ENCODE measurements at places on chromosomes 12 and 14. TPM values are rescaled to one million over a fixed set of nuclear protein-coding genes. Genes with fewer than 3 reads are reported as not detected.

GRCh38 chr12:49332891-49333371 is 4.1 kb downstream of the C1QL4 start:
- peaks cover 27% of the 10 kb centered on the region for H3K4me1 ChIP-seq
- H3K27ac ChIP-seq, result peak overlapping the region; percentile 77
- H3K4me3 ChIP-seq, result no peak overlapping the region
- no peak for DNase-seq
- H3K36me3 ChIP-seq, result 0 out of 2 replicates have a peak, but pooled peaks cover 2% of the 10 kb centered on the region

- H3K4me1 ChIP-seq, result 0 out of 2 replicates have a peak, but pooled peaks cover 3% of the 10 kb centered on the region
- DNase-seq, result no peak
- H3K36me3 ChIP-seq, result no peaks in the 10 kb centered on the region
Observed at GRCh38 chr12:88914967-88915366, 334.7 kb upstream of the KITLG start.

- H3K27ac ChIP-seq, result no peak overlapping the region
- no peak overlapping the region for H3K4me3 ChIP-seq
- DNase-seq, result no peak
- H3K27me3 ChIP-seq, result no peaks in the 10 kb centered on the region
- no peaks in the 10 kb centered on the region for H3K4me1 ChIP-seq
Observed at GRCh38 chr12:110058875-110059615, 10.7 kb upstream of the C12orf76 start.

GRCh38 chr14:103015426-103015825 is 41.9 kb downstream of the CDC42BPB start:
- no peak for DNase-seq
- H3K27me3 ChIP-seq, result no peaks in the 10 kb centered on the region

DNA sequence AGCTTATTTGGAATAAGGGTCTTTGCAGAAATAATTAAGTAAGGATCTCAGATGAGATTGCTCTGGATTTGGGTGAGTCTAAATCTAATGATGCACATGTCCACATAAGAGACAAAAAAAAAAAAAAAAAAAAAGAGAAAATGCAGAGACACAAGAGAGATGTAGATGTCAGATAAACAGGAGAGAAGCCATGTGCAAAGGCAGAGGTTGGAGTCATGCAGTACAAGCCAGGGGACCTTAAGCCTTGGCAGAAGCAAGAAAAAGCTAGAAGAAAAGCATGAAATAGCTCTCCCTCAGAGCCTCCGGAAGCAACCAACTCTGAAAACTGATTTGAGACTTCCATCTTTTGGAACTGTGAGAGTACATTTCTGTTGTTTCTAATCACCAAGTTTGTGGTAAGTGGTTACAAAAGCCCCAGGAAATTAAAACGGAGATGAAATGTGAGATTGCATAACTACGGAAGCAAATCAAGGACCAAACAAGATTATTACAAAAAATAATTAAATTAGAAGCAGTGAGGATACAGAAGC is 1304.0 kb upstream of the SEL1L start:
- no peak for DNase-seq
- H3K36me3 ChIP-seq, result no peaks in the 10 kb centered on the region
- no peaks in the 10 kb centered on the region for H3K27me3 ChIP-seq
- H3K4me3 ChIP-seq, result no peak overlapping the region
- no peak overlapping the region for H3K27ac ChIP-seq

- peak overlapping the region; percentile 73 for H3K27ac ChIP-seq
- peak; percentile 34 for DNase-seq
- no peak overlapping the region for H3K4me3 ChIP-seq
- H3K4me1 ChIP-seq, result peaks cover 22% of the 10 kb centered on the region
- H3K27me3 ChIP-seq, result no peaks in the 10 kb centered on the region
Observed at GRCh38 chr12:68080577-68080976, 79.0 kb downstream of the IFNG start.

DNA sequence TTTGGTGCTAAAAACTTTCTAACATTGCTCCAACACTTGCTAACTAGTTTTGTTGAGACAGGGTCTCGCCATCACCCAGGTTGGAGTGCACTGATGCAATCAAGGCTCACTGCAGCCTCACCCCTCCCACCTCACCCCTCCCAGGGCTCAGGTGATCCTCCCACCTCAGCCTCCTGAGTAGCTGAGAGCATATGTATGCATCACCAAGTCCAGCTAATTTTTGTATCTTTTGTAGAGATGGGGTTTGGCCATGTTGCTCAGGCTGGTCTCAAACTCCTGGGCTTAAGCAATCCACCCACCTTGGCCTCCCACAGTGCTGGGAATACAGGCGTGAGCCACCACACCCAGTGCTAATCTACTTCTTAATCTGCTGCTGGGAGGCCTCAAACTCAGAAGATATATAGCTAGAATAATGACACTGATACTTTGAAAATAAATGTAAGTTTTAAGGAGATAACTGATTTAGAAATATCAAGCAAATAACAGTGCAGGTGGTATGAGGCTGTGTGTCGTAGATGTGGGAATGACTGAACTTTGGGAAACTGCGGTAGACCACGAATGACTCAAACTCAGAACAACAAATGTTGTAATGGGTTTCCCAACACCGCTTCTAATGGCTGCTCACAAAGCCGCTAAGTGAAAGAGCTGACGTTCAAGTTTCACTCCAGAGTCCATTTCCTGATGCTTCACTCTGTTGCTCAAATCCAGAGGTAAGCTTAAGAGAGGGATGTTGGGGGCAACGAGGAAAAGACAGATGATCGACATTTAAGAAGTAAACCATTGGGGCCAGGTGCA is 10.0 kb downstream of the TMCC3 start:
- H3K4me1 ChIP-seq, result no peaks in the 10 kb centered on the region
- no peak for DNase-seq
- H3K36me3 ChIP-seq, result no peaks in the 10 kb centered on the region

DNA sequence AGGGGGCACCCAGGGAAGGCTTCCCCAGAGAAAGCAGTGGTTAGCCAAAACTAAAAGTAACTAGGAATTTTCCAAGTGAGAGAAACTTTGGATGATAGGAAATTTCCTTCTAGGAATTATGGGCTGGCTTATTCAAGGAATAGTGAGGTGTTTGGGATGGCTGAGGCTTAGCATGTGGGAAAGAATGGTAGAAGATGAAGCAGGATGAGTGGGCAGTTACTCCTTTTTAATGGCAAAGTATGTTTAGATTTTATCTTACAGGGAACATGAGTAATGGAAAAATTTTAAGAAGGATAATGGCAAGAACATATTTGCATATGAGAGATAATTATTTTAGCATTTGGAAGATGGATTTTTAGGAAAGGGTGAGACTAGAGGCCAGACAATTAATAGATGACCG is 197.6 kb downstream of the SLC38A4 start:
- no peak overlapping the region for H3K4me3 ChIP-seq
- H3K27ac ChIP-seq, result no peak overlapping the region
- H3K36me3 ChIP-seq, result no peaks in the 10 kb centered on the region
- no peak for DNase-seq

GRCh38 chr12:1630827-1631591 is 2.0 kb downstream of the WNT5B start:
- H3K4me3 ChIP-seq, result no peak overlapping the region
- H3K4me1 ChIP-seq, result peaks cover 23% of the 10 kb centered on the region
- no peaks in the 10 kb centered on the region for H3K36me3 ChIP-seq
- H3K27me3 ChIP-seq, result no peaks in the 10 kb centered on the region
- H3K27ac ChIP-seq, result no peak overlapping the region
- peak; percentile 33 for DNase-seq

GRCh38 chr14:91953170-91953985 is 5.9 kb upstream of the FBLN5 start:
- no peaks in the 10 kb centered on the region for H3K36me3 ChIP-seq
- peaks cover 9% of the 10 kb centered on the region for H3K4me1 ChIP-seq
- DNase-seq, result no peak
- no peak overlapping the region for H3K4me3 ChIP-seq
- no peak overlapping the region for H3K27ac ChIP-seq

- no peak overlapping the region for H3K4me3 ChIP-seq
- no peak overlapping the region for H3K27ac ChIP-seq
- H3K36me3 ChIP-seq, result no peaks in the 10 kb centered on the region
- 0 out of 2 replicates have a peak, but pooled peaks cover 3% of the 10 kb centered on the region for H3K4me1 ChIP-seq
- no peak for DNase-seq
- no peaks in the 10 kb centered on the region for H3K27me3 ChIP-seq
Observed at GRCh38 chr12:130336723-130337487, 782 bp upstream of the PIWIL1 start.

- 0 out of 2 replicates have a peak, but pooled peaks cover 5% of the 10 kb centered on the region for H3K4me1 ChIP-seq
- no peak overlapping the region for H3K4me3 ChIP-seq
- H3K36me3 ChIP-seq, result no peaks in the 10 kb centered on the region
Observed at GRCh38 chr14:92694807-92695206, 53.6 kb downstream of the LGMN start.

DNA sequence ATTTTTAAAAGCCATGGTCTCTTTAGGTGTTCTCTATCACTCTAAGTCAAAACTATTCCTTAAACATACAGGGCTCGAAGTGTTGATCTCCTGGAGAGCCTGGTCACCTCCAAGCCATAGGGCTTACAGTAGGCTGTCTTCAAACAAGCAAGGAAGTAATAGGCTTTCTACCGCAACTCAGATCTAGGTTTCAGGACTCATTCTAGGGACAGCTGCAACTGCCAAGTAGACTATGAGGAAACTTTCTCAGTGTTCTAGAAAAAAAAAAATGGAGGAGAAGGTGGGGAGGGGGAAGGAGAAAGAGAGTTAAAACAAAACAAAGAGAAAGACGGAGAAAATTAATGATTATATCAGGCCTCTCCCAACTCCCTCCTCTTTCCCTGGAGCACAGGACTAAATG is 106.9 kb upstream of the ETV6 start:
- no peaks in the 10 kb centered on the region for H3K36me3 ChIP-seq
- H3K27me3 ChIP-seq, result no peaks in the 10 kb centered on the region
- H3K27ac ChIP-seq, result no peak overlapping the region

- peak overlapping the region; percentile 74 for H3K27ac ChIP-seq
- H3K36me3 ChIP-seq, result no peaks in the 10 kb centered on the region
- H3K4me3 ChIP-seq, result no peak overlapping the region
- no peak for DNase-seq
Observed at GRCh38 chr14:35878272-35879150, 52.4 kb downstream of the BRMS1L start.

- DNase-seq, result no peak
- peaks cover 4% of the 10 kb centered on the region for H3K4me1 ChIP-seq
- H3K4me3 ChIP-seq, result no peak overlapping the region
- H3K27ac ChIP-seq, result no peak overlapping the region
Observed at GRCh38 chr12:23880988-23881387, 68.5 kb downstream of the SOX5 start.

DNA sequence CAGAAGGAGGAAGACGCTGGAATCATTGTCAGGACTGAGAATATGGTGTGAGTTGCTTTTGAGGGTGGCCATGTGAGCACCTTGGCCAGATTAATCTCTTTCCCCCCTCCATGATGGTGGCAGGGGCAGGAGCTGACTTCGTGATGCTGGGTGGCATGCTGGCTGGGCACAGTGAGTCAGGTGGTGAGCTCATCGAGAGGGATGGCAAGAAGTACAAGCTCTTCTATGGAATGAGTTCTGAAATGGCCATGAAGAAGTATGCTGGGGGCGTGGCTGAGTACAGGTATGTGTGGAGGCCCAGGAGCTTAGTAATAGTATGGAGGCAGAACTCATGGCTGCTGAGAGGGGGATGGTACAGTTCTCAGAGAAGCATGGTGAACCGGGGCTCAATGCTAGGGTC is 4.3 kb downstream of the TINF2 start:
- DNase-seq, result no peak
- H3K36me3 ChIP-seq, result peaks cover 5% of the 10 kb centered on the region
- no peak overlapping the region for H3K4me3 ChIP-seq
- H3K27ac ChIP-seq, result peak overlapping the region; percentile 61
- no peaks in the 10 kb centered on the region for H3K4me1 ChIP-seq
- no peaks in the 10 kb centered on the region for H3K27me3 ChIP-seq

- no peak overlapping the region for H3K27ac ChIP-seq
- H3K4me1 ChIP-seq, result no peaks in the 10 kb centered on the region
- no peak overlapping the region for H3K4me3 ChIP-seq
- no peaks in the 10 kb centered on the region for H3K36me3 ChIP-seq
- no peaks in the 10 kb centered on the region for H3K27me3 ChIP-seq
Observed at GRCh38 chr12:127121494-127122084, 1145.4 kb upstream of the TMEM132C start.

GRCh38 chr14:72613231-72613974 is 280.5 kb downstream of the DPF3 start:
- H3K27ac ChIP-seq, result no peak overlapping the region
- no peak overlapping the region for H3K4me3 ChIP-seq
- no peaks in the 10 kb centered on the region for H3K36me3 ChIP-seq
- no peaks in the 10 kb centered on the region for H3K4me1 ChIP-seq
- peaks cover 2% of the 10 kb centered on the region for H3K27me3 ChIP-seq

The TTC9 gene
- total RNA-seq, result 4.6 TPM

The KRT83 gene
- total RNA-seq, result not detected

The NELL2 gene
- 0.81 TPM for total RNA-seq

The CLEC4E gene
- not detected for total RNA-seq

The BMAL2 gene
- total RNA-seq, result 35.4 TPM

The ABHD12B gene
- total RNA-seq, result not detected

The KRT8 gene
- total RNA-seq, result 3,707 TPM

The CIDEB gene
- 3.5 TPM for total RNA-seq
